Effector memory CD8-positive, alpha-beta T cell (primary cell): ENCODE measurements at places on chromosomes 1 and 21.
A peak's percentile ranks its signal among the peaks of the same experiment; 100 is the strongest.

- no peak for DNase-seq
Measured at GRCh38 chr21:43352568-43353281, 74.2 kb downstream of the SIK1 start.

- peak; percentile 1 for DNase-seq
Measured at GRCh38 chr1:219174460-219175211, 958 bp downstream of the LYPLAL1 start.

- DNase-seq: peak; percentile 50
Measured at GRCh38 chr21:34986561-34987500, 62.3 kb downstream of the RUNX1 start.

- DNase-seq: no peak
Measured at GRCh38 chr1:201500670-201501120, 6.2 kb downstream of the CSRP1 start.

GRCh38 chr1:194419721-194420120 is 1233.3 kb upstream of the B3GALT2 start:
- no peak for DNase-seq

- DNase-seq: no peak
Measured at GRCh38 chr21:44398499-44398898, 45.1 kb downstream of the TRPM2 start.

DNA sequence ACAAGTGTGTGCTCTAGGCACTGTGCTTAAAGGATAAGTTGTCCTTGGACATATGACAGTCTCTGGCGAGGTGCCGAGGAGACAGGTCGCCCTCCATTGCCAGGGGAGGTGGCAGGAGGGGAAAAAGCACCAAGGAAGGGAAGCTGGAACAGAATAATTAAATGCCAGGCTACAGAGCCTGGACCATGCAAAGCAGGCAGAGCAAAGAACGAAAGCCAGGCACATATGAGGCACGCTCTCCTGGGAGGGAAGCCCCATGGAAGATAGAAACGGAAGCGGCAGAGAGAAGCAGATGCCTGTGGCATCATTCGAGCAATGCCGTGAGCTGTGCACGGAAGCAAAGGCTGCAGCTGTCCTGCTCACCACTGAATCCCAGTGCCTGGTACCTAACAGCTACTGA is 91.2 kb downstream of the JAK1 start:
- DNase-seq: no peak

DNA sequence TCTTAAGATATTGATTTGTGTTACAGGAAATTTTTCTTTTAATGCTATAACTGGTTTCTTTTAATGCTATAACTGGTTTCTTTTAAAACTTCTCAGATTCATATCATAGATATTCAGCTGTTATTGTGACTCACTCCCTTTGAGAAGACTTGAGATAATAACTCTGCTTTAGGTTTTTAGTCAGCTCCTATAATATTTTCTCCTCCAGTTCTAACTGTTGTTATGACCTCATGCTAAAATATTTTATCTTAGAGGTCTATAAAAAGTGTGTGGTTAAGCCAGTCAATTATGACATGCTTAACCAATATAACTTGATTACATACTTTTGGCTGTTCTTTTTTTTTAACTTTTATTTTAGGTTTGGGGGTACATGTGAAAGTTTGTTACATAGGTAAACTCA is 280.2 kb downstream of the PTGER3 start:
- no peak for DNase-seq

- no peak for DNase-seq
Measured at GRCh38 chr1:13871413-13871812, 171.4 kb downstream of the PRDM2 start.

GRCh38 chr1:109740615-109741373 is at the start of gene GSTM3:
GSTM3 (minus strand) TSS chr1:109741038; CDS start chr1:109740287, 751 bp downstream.
- DNase-seq: no peak

DNA sequence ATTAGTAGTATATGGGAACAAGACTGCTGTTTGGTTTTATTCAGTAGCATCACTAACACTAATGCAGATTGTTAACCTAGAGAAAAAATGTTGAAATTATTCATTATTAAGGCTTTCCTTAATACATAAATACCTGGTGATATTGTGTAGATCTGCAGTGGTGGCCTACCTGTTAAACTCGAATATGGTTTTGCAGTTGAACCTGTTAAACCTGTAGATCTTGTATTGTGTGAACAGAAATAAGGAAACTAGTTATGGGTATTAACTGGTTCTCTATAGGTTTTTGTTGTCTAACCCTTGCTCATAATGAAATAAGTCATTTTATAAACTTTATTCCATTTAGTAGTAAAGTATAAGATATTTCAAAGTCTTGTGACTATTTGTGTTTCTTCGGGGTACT is 23.9 kb downstream of the PKN2 start:
- DNase-seq: no peak

- DNase-seq: no peak
Measured at GRCh38 chr1:234218078-234218477, 155.2 kb upstream of the COA6 start.

- no peak for DNase-seq
Measured at GRCh38 chr1:110161849-110162248, 11.6 kb downstream of the SLC6A17 start.

DNA sequence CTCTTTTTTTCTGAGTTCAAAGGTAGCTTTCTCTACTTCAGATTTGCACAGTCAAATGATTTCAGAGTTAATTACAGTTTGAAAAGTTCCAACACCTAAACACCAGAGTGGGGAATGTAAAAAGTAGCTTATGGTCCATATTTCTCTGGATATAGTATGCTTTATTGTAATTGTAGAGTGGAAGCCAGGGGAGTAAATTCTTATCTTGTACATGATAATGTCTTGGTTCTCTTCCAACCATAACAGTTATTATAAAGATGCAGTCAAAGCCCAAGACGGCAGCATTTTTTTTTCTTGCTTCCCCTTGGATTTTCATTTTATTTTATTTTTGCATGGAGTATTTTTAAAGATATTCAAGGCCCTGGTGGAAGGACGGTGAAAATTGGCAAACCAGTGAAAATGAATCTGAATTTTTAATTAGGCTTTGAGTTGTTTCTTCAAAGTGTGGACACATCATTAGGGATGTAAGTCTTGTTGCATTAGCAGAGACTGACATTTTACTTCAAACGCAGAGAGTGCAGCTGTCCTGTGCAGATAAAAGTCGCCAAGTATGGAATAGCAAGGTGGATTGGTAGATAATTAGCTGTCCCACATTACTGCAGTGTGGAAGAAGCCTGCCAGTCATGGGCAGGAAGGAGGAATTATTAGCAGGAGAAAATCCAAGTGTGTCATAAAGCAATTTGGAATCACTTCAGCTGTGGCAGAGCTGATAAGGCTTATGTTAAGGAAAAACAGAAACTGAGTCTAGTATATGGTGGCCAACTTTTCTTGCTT is 11.3 kb downstream of the CACHD1 start:
- DNase-seq: no peak

DNA sequence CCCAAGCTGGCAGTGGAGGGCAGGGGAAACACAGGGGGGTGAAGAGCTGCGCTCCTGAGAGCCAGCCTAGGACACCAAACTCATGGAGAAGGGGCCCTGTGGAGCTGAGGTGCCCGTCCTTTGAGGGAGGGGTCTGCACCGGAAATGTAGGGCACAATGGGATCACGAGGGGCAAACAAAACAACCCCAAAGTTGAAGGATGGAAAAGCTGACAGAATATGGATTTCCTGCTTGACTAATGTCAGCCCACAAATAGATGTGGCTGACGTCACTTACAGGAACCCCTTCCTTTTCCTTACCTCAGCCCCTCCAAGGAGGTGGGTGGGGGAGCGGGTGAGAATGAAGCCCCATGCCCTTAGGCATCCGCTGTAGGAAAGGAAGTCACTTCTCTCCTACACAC is 110.9 kb downstream of the KCNN3 start:
- no peak for DNase-seq

DNA sequence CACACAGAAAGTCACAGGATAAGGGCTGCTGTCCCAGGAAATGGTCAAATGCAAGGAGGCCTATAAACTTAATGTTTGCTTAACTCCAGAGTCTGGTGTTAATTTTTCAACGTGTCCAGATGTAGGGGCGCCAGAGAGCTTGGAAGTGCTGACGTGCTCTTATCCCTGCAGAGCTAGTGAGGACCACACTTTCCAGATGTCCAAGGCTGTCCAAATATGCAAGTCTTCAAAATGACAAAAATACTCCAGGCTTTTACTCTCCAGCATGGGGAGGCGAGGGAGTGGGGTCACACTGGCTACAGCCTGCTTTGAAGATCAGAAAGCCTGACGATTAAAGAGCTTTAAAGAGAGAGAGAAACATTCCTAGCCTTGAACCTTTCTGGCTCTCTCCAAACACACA is 57.6 kb downstream of the ABCA4 start:
- DNase-seq: no peak

- no peak for DNase-seq
Measured at GRCh38 chr21:31335957-31336738, 7.9 kb downstream of the TIAM1 start.
